ENCODE measurements at places on chromosomes 3 and 15.
A peak's percentile ranks its signal among the peaks of the same experiment; 100 is the strongest.

GRCh38 chr3:157785102-157785826, 282.0 kb upstream of the VEPH1 start:
- no peak for DNase-seq

GRCh38 chr3:126540342-126540849, 16.4 kb downstream of the CHST13 start:
- DNase-seq = no peak

GRCh38 chr3:50525987-50526386, 22.6 kb upstream of the CACNA2D2 start:
- peak; percentile 87 for DNase-seq

DNA sequence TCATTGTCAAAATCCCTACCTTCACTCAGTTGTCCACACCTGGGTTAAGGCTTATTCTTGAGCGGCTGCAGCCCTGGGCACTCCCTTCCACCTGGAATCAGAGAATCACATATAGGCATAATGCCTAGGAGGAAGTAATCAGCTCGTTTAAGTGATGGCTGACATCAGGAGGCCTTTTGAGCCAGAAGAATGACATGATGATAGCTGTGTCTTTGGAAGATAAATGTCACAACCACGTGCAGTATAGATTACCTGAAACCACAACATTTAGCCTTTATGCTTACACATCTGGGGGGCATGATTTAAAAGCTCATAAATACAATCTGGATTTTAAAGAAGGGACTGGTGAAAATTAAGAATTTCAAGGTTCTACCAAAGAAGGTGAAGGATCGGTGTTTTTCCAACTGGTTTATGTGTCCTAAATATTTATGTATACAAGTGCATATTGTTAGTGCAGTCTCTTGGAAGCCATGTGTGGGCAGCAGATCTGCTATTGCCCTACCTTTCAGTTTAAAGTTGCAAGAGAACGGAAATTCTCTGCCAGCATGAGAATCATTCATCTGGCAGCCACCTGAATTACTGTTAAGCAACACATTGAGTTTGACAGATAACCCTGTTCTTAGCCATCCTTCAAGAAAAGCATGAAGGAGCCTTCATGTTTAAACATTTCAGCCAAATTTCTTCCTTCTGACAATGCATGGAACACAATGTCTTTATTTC, 163.4 kb upstream of the NR2E3 start:
- no peak for DNase-seq

GRCh38 chr3:94081884-94082283, 19.0 kb downstream of the NSUN3 start:
- no peak for DNase-seq

DNA sequence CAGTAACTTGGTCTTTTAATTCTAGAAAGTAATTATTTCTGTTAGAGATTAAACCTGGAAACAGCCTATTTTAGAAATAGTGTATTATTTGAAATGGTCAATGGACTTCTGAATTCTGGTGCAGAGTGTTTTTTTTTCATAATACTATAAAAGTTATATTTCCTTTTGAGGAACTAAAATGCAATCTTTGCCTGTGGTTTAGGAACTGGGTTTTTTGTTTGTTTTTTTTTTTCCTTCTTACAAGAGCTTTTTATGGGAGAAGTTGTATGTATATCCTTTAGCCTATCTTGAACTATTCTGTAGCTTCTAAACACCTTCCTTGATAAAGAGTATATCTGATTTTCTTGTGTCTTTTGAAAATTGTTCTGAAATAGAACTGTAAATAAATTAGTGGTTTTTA, 88.3 kb downstream of the ARIH1 start:
- DNase-seq = no peak

DNA sequence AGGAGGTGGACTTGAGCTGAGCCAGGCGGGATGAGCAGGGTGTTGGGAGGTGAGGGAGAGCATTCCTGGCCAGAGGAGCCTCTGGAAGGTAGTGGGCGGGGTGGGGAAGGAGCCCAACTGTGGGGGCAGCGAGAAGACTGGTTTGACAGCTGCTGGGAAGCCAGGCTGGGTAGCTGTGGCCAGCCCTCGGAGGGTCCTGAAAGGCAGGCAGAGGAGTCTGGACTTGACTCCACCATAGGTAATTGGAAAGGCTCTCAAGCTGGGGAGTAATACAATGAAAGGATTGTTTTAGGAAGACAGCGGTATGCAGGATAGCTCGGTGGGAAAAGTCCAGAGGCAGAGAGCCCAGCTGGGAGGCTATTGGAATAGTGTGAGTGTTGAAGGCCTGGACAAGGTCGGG, 17.2 kb downstream of the EPHB3 start:
- DNase-seq = no peak
